ENCODE measurements at places on chromosomes 1 and 21. TPM values are rescaled to one million over a fixed set of nuclear protein-coding genes. Genes with fewer than 3 reads are reported as not detected.

Gene IL20
- total RNA-seq: not detected

Gene S100A9
- not detected for total RNA-seq

Gene RHD
- total RNA-seq: 1.2 TPM

Gene PPIAL4G
- not detected for total RNA-seq

Gene EPRS1
- 145 TPM for total RNA-seq

Gene AMY1B
- not detected for total RNA-seq

Gene PIK3C2B
- 3.2 TPM for total RNA-seq

Gene ZMYND12
- 0.29 TPM for total RNA-seq

Gene RGS1
- total RNA-seq: 0.16 TPM

Gene PLPPR4
- not detected for total RNA-seq

Gene CAP1
- total RNA-seq: 314 TPM

Gene RIPPLY3
- total RNA-seq: not detected

Gene KLHL20
- total RNA-seq: 15.9 TPM

Gene EVI5
- 25.7 TPM for total RNA-seq

Gene OLFML3
- total RNA-seq: 0.16 TPM

Gene SZRD1
- total RNA-seq: 79.2 TPM

Gene P3R3URF
- not detected for total RNA-seq

Gene ADGRL2
- 0.11 TPM for total RNA-seq

Gene GPR161
- 41.8 TPM for total RNA-seq

Gene ALX3
- not detected for total RNA-seq

Gene KCNJ9
- total RNA-seq: not detected

Gene ASH1L
- total RNA-seq: 21.2 TPM

Gene OR2L13
- not detected for total RNA-seq

Gene PFKFB2
- 24.9 TPM for total RNA-seq

Gene RAB3B
- 0.08 TPM for total RNA-seq

Gene HTR1D
- 0.05 TPM for total RNA-seq

Gene LCE1E
- total RNA-seq: not detected

Gene PCP4L1
- total RNA-seq: not detected

Gene KRTAP11-1
- total RNA-seq: not detected

Gene TMEM52
- total RNA-seq: 0.67 TPM

Gene FNDC5
- 0.42 TPM for total RNA-seq

Gene SLC2A1
- total RNA-seq: 30.4 TPM

Data from SK-MEL-5 (cell line).